ENCODE measurements at places on chromosomes 2 and 18.

DNA sequence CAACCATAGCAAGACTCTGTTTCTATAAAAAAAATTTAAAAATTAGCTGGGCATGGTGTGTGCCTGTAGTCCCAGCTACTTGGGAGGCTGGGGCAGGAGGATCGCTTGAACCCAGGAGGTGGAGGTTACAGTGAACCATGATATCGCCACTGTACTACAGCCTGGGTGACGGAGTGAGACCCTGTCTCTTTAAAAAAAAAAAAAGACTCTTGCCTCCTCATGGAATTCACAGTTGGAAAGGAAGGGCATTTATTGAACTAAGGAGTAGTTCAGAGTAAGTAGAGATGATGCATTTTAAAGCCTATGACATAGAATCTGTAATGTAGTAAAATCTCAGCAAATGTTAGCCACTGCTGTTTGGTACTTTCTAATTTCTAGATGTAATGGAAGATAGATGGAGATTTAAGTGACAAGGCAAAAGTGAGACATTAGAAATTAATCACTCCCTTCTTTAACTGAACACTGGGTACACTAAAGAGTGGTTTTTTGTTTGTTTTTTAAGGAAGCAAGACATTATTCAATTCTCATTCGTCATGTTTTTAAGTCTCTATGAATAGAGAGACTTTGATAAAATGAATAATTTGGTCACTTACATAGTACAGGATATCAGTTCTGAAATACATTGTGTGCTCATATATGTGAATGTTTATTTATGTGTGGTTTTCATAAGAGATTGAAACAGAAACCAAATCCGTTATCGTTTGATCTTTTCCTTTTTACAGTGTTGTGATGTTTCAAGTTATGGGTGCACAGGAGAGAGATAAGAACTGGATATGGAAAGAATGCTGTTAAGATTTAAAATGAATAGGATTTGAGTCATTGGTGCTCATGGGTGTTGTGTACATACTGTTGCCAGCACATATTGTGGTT lies 186.1 kb upstream of the STON1 start:
- no peak for DNase-seq

DNA sequence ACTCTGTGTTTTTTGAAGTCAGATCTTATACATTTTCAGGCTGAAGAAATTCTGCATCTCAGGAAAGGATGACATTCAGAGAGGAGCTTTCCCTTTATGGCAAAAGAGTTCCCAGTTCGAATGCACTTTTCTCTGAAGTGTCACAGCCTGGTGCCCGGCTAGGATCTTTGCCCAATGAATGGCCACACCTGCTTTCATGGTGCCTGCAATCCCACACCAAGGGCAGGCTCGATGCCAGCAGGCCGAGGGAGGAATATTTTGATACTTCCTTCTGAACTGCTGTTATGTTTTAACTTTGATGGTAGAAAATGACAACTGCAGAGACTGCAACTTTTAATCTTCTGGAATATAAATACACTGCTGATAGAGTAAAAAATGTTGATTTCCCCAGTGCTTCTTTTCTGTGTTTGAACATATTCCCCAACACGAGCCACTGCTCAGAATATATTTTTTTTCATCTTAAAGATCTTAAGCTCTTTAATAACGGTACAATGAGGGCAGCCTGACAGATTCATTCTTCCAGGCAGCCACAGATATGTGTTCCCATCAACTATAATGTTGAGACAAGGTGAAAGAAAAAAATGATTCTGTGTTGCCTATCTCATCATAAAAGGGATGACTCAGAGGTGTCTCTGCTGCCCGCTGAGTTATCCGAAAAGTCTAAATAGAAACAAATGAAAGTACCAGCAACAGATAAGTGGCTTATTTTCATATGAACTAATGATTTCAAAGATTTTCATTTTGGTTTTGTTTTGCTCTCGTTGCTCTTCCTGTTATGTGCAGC lies 848.5 kb downstream of the DCDC2C start:
- no peak for DNase-seq

DNA sequence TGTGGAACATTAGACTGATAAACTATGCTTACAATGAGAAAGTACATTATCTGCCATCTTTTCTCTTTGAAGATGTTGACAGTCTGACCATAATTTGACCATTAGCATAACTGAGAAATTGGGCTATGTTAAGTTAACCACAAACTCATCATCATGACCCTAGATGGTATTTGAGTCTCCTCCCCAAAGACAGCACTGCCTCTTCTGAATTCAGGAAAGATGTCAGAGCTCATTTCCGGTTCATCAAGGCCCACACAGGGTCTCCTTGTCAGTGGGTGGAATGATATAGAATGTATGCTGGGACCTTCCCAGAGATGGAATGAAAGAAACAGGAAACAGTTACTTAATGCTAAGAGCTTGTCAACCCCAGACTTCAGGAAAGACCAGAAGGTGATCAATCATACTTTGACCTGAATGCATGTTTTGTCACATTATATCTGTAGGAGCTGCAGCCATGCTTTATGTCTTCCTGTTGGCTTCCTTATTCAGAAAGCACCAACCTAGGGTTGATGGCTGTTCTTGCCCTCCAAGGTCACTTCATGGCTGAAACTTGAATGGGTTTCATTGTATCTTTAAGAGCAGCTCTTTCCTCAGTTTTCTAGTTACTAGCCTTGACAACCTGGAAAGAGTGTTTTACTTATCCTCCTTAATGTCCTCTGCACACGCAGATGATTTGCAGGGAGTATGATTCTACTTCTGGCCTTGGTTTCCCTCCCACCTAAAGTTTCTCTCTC lies 99.1 kb upstream of the NEUROD1 start:
- DNase-seq = no peak

- no peak for DNase-seq
Measured at GRCh38 chr2:237942513-237942899, 24.3 kb upstream of the UBE2F start.

- DNase-seq = no peak
Measured at GRCh38 chr2:94979406-94980375, 45.8 kb upstream of the MAL start.

GRCh38 chr2:232887171-232887850 lies 17.2 kb downstream of the SNORC start:
- DNase-seq = no peak

- no peak for DNase-seq
Measured at GRCh38 chr18:49560624-49561288, 1.1 kb upstream of the LIPG start.

- no peak for DNase-seq
Measured at GRCh38 chr2:18540872-18541271, 19.6 kb downstream of the RDH14 start.

DNA sequence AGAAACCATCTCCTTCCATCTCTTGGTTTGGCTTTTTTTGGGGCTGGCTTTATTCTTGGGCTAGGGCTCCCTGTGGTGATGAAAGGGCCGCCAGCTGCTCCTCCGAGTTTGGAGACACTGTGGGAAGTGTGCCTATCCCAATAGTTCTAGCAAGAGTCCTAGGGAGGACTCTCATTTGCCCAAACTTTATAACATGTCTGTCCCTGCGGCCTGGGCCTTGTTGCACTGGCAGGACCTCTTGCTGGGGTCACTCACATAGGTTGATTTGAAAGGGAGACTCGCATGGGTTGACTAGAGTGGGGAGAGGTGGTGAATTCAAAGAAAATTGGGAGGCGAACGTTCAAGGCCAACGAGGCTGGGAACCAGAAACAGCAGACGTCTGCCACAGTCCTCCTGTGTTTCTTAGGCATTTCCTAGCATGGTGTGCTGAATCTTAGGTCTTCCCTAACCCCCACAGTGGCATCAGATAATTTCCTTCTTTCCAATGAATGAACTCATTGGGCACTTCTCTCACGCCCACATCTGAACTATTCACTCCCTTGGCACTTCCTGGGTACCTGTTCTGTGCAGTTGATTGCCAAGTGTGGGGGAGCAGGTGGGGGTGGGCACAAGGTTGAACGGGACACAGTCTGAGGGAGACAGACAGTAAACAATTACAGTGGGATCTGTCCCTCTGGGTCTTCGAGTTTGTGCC lies 26.8 kb downstream of the NIFK start:
- DNase-seq = no peak

Data from activated CD8-positive, alpha-beta memory T cell treated with anti-CD3 and anti-CD28 coated beads, Interleukin-2, amount 10 ng/mL, durations not matched to agents 7 days and 5 days (primary cell).